ENCODE measurements at places on chromosomes 3 and 15.

DNA sequence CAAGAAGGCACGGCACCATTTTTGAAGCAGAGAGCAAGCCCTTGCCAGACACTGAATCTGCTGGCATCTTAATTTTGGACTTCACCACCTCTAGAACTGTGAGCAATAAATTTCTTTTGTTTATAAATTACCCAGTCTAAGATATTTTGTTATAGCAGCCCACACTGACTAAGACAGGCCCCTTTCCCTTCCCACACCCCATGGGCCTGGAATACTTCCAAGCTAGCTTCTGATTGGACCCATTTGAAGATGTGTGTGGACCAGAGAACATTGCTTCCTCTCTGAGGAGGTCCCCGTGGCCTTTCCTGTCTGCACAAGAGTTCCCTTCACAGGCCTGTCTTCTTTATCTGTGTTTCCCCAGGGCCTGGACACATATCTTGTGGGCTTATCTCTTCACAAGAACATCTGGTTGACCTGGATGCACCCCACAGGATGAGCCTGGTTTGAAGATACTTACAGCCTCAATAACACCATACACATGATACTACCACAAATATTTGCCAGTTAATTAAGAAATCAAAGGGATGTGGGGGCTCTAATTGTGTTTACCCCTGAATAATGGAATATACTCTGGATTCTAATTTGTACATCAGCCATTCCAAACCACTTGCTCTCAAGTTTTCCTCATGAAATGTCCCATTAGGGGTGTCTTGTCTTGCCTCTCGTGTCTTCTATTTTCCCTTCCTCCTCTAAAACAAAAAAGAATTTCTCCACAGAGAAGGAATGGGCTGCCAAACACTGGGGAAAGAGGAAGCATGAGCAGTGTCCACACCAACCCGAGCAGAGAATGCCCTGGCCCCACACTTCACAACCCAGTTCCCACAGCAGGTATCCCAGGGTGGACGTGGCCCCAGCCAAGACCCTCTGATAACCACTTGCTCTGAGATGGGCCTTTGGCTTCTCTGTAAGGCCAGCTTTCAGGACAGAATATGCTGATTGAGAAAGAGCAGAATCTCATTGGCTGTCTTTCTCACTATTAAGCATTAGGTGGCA, 42.5 kb downstream of the GLB1 start:
- DNase-seq, result no peak

- DNase-seq, result no peak
Observed at GRCh38 chr15:85302271-85302670, 78.1 kb upstream of the AKAP13 start.

DNA sequence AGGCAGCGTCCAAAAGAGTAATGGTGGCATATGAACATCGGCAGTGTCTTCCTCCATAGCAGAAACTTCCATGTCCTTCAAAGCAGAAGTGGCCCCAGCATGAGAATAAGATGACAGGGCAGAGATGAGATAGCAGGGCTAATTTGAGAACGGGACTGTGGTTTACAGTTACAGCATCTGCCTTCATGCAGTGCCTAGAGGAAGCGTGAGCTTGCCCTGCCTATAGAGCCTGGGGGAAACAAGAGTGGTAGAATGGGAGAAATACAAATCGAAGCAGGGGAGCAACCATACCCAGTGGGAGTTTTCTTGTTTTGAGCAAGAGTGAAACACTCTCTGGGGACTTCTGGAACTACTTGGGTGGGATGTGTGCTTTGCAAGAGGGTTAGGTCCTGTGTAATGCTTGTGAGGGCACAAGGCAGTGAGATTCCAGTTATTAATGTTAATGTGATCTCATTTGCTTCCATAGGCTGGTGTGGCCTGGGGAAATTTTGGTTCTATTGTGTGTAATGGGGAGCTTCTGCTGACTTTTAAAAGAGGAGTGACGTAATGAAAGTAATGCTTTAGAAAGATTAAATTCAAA, 616.9 kb downstream of the ZIC1 start:
- no peak for DNase-seq

DNA sequence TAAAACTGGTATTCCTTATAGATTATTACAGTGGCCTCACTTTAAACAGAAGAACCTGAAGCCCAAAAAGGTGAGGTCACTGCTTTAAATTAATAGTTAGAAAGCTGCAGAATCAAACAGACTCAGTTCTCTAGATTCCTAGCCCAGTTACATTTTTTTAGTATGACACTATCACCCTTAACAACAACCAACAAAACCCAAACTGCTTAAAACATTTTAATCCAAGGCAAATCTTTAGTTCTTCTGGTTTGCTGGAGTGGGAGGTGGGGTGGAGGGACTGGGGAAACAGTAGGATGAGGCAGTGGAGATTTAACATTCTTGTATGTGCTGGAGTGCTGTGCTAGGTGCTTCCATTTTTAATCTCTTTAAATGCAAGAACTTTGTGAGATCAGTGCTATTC, 631.6 kb upstream of the KCNMB2 start:
- no peak for DNase-seq

GRCh38 chr3:23966328-23966727, 21.2 kb downstream of the NR1D2 start:
- DNase-seq, result no peak

All from HFF-Myc (cell line).